ENCODE measurements at places on chromosomes 6 and 20.

DNA sequence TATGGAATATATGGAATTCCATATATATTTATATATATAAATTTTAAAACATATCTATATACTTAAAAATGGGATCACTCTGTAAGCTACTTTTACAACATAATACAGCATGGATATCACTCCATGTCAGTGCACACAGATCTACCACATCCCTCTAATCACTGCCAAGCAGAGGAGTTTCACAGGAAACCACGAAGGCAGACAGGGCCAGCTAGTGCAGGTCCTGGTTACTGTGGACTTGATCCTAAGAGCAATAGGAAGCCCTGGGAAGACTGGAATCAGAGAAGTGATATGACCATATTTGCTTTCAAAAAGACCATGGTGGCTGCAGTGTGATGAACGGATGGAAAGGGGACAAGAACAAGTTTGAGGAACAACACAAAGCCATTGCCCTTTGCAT, 40.0 kb upstream of the NRN1 start:
- no peak for DNase-seq

GRCh38 chr6:108914235-108915022, 66.2 kb downstream of the ARMC2 start:
- no peak for DNase-seq

DNA sequence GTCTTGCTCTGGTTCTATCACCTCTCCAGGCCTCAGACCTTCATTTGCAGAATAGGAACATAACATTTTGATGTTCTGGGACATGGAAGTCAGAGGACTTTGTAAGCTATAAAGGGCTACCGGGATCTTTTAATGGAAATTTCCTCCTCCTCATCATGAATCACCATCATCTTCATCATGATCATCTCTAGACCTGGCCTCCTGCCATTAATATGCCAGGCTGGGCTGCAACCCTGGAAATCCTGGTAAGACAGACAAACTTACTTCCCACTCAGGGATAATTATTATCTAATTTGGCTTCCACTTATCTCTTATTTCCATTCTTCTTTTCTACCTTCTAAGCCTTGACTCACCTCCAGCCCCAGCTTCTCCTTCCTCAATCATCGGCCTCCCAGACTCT, 41.0 kb upstream of the MRPS18A start:
- DNase-seq = no peak

GRCh38 chr6:7649037-7649810, 59.2 kb downstream of the SNRNP48 start:
- no peak for DNase-seq

DNA sequence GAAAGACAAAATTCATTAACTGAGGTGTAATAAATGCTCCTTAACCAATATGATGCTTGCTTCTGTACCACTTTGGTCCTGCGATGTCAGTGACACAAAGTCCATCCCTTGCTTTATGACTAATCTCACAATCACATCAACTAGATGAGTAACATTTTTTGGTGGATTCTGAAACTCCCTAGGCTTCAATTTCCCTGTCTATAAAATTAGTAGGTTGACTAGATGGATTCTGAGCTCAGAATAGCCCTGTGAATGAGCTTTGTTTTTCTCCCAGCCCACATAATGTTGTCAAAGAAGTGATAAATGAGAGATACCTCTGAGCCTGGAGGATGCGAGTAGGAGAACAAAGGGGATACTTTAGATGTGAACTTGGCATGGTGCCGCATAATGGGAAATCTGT, 9.1 kb downstream of the TXLNB start:
- DNase-seq = no peak

DNA sequence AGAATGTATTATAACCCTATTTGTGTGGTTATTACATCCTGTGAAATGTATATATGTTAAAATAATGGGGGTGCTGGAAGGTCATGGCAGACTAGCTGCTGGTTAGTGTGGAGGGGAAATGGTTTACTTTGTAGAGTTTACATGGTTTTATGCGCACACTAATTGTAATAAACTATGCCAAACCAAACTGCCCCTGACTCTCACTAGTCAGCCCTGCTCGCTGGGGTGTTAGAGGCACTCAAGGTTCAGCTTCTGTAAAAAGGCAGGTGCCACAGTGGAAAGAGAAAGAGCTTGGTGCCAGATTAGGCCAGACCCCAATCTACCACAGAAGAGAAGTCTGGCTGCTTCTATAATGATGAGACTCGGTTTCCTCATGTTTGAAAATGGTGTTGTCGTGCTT, 52.7 kb downstream of the GOPC start:
- DNase-seq = no peak

DNA sequence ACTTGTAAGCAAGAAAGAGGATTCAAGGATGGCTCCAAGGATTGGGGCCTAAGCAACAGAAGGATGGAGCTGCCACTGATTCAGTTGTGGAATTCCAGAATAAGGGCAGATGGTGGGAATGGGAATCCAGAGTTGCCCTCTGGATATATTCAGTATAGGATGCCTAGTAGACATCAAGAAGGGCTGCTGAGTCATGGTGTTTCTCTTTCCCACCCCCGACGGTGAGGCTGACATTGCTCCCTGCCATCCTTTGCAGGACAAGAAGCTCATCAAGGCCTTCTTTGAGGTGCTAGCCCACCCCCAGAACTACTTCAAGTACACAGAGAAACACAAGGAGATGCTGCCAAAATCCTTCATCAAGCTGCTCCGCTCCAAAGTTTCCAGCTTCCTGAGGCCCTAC, 11.2 kb upstream of the ZNF76 start:
- no peak for DNase-seq

- DNase-seq = no peak
These were observed 27.2 kb downstream of the CMTR1 start for GRCh38 chr6:37459981-37460800.

DNA sequence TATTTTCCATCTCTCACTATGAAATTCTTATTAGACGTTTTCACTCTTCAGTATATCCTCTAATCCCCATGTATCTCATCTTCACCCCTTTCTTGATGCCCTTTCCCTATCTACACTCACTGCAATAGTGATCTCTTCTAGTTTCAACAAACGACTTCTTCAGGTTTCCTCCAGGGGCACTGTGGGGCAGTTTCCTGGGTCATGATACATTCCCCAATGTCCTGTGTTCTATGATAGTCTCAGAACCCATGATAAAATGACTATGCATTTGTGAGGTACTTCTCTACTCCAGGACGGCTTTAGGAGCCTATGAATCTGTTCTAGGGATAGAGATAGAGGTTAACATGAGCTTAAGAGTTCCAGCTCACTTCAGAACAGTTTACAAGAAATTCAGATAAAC, 183.3 kb downstream of the FOXC1 start:
- no peak for DNase-seq

- DNase-seq = peak; percentile 81
These were observed 10.7 kb downstream of the TUBB start for GRCh38 chr6:30730601-30731435.

DNA sequence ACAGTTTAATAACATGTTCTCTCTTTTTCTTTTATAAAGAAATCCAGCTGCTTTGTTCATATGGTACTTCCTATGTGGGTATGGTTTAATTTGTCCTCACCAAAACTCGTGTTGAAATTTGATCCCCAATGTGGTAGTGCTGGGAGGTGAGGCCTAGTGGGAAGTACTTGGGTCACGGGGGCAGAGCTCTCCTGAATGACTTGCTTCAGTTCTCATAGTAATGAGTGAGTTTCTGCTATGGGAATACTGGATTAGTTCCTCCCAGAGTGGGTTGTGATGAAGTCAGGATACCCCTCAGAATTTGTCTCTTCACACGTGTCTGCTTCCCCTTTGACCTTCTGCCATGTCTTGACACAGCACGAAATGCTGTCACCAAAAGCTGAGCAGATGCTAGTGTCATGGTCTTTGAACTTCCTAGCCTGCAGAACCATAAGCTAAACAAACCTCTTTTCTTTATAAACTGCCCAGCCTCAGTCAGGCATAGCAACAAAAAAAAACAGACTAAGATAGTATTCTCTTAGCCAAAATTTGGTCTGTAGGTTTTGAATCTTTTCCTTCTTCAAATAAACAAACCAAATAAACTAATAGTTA, 87.8 kb upstream of the HS3ST5 start:
- DNase-seq = no peak

DNA sequence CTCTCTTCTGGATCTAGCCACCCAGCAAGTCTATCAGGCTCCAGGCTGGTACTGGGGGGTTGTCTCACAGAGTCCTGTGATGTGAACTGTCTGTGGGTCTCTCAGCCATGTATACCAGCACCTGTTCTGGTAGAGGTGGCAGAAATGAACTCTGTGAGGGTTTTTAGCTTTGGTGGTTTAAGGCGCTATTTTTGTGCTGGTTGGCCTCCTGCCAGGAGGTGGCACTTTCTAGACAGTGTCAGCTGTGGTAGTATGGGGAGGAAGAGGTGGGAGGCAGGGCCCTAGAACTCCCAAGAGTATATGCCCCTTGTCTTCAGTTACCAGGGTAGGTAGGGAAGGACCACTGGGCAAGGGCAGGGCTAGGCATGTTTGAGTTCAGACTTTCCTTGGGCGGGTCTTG, 75.8 kb downstream of the SNAP91 start:
- DNase-seq = no peak

- no peak for DNase-seq
These were observed 46.7 kb upstream of the IRF4 start for GRCh38 chr6:344816-345340.

DNA sequence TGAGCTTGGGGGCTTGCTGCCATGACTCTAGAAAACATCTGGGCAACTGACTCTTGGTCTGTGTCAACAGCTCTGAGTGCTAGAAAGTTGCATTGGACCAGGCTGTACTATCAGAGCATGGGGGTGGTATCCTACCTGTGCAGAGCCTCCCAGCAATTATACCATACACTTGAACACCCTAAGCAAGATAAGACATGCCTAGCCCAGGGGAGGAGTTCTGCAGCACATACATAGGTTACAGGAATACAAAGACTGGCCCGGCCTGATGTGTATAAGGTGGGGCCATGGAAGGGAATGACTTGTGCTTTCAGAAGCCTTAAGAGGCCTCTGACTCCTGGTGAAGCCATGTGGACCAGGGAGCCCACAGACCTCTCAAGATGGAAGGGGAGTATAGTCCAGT, 11.4 kb upstream of the MOCS1 start:
- peak; percentile 10 for DNase-seq
